Gastrocnemius medialis (tissue), 4 donors: ENCODE measurements at places on chromosomes 2 and 18. TPM values are rescaled to one million over a fixed set of nuclear protein-coding genes. Genes with fewer than 3 reads are reported as not detected.

Gene STAT1
- 33.4 TPM for total RNA-seq

Gene NLRC4
- total RNA-seq, result 0.20 TPM

Gene TFCP2L1
- 1.2 TPM for total RNA-seq

- H3K4me1 ChIP-seq, result peaks cover 6% of the 10 kb centered on the region
- no peak overlapping the region for H3K4me3 ChIP-seq
- H3K27ac ChIP-seq, result no peak overlapping the region
- no peaks in the 10 kb centered on the region for H3K36me3 ChIP-seq
- no peak for DNase-seq
Observed at GRCh38 chr2:111640480-111640879, 243.5 kb downstream of the ANAPC1 start.

DNA sequence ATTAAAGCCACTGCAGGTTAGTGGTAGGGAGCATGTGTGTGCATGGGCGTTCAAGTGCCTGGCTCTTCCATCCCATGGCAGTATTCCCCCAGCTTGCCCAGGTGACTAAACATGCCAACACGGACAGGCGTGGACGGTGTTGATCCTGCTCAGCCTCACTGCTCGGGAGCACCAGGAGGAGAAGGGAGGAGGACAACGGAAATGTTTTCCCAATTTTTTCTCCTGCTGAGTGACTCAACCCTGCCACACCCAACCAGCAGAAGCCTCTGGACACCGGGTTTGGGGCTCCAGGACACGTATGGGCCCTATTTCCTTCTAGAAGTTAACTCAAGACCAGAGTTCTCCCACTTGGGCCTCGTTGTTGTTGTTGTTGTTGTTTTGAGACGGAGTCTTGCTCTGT lies 139.1 kb downstream of the CYP26B1 start:
- H3K4me1 ChIP-seq, result no peaks in the 10 kb centered on the region
- H3K4me3 ChIP-seq, result no peak overlapping the region
- H3K36me3 ChIP-seq, result no peaks in the 10 kb centered on the region
- H3K27me3 ChIP-seq, result no peaks in the 10 kb centered on the region
- no peak for DNase-seq
- no peak overlapping the region for H3K27ac ChIP-seq

- no peak overlapping the region for H3K4me3 ChIP-seq
- no peaks in the 10 kb centered on the region for H3K4me1 ChIP-seq
Observed at GRCh38 chr2:199273042-199273511, 184.7 kb downstream of the SATB2 start.

DNA sequence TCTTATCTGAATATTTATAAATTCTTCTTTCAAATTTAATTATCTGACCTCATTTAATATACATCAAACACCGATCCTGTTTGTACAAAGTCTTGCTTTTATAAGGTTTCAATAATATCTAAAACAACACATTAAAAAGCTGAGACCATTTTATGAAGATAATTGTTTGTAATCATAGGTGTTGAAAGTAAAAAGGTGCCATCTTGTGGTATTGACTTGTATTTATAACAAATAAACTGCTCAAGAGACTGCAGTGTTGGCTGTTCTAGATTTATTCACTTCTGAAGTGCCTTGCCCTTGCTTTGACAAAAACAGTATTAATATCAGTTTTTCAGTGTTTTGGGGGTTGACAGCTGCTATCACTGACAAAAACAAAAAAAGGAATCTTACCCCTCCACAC lies 286.8 kb upstream of the HNMT start:
- no peaks in the 10 kb centered on the region for H3K27me3 ChIP-seq
- no peak for DNase-seq
- H3K4me3 ChIP-seq, result no peak overlapping the region
- no peaks in the 10 kb centered on the region for H3K36me3 ChIP-seq
- no peak overlapping the region for H3K27ac ChIP-seq
- H3K4me1 ChIP-seq, result no peaks in the 10 kb centered on the region

DNA sequence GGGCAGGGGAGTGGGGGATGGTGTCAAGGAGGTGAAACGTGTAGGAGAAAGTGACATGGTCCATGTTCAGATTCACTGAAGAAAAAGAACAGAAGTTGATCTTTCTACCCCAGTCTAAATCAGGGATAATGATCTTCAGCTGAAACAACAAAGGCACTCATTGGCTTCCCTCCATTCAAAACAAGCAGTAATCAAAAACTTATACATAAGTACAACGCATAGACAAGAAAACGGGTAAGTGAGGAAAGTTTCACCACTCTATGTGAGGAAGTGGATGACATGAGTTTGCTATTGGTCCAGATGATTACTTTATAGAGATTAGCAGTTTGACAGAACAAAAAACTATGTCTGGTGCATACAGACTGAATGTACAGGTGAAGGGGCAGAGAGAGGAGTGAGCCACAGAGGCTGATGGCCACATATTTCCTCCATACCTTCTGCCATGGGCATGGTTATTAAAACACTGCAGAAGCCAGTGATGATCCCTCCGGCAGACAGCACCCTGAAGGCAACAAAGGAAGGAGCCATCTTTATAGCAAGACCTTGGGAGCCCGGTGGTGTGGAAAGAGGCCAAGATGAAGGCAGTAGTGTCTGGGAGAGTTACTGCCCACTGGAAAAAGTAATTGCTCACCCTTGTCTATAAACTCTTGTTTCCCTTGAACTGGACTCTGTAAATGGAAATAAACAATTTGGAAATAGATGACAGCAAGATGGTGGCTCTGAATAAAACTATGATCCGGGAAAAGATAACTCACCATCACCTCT lies 57.7 kb downstream of the SLC25A12 start:
- H3K4me1 ChIP-seq, result peaks cover 10% of the 10 kb centered on the region
- H3K27me3 ChIP-seq, result no peaks in the 10 kb centered on the region

DNA sequence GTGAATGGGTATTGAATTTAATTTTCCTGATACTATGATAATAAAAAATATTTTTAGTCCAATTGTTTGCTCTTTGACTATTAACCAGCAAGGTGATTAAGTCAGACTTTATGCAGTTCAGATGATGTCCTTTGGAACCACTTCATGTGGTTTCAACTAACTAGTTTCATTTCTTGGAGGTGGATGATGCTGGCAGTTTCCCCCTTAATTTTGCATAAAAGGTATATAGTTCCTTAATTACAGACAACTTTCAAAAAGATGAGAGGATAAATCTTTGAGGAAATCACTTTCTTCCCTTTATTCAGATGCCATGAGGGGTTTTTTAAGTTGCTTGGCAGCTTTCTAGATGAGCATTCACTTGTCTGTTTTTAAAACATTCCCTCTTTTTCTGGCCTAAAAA lies 223.1 kb downstream of the PHLPP1 start:
- H3K27ac ChIP-seq, result peak overlapping the region; percentile 55
- no peak for DNase-seq
- no peaks in the 10 kb centered on the region for H3K27me3 ChIP-seq
- no peak overlapping the region for H3K4me3 ChIP-seq
- peaks cover 14% of the 10 kb centered on the region for H3K4me1 ChIP-seq
- no peaks in the 10 kb centered on the region for H3K36me3 ChIP-seq

GRCh38 chr18:10304853-10305252 lies 149.6 kb upstream of the APCDD1 start:
- no peaks in the 10 kb centered on the region for H3K36me3 ChIP-seq
- no peak overlapping the region for H3K4me3 ChIP-seq
- peak; percentile 60 for DNase-seq

- H3K4me3 ChIP-seq, result no peak overlapping the region
- no peak for DNase-seq
- no peak overlapping the region for H3K27ac ChIP-seq
- no peaks in the 10 kb centered on the region for H3K4me1 ChIP-seq
- no peaks in the 10 kb centered on the region for H3K27me3 ChIP-seq
Observed at GRCh38 chr18:6362559-6363129, 52.1 kb downstream of the L3MBTL4 start.

DNA sequence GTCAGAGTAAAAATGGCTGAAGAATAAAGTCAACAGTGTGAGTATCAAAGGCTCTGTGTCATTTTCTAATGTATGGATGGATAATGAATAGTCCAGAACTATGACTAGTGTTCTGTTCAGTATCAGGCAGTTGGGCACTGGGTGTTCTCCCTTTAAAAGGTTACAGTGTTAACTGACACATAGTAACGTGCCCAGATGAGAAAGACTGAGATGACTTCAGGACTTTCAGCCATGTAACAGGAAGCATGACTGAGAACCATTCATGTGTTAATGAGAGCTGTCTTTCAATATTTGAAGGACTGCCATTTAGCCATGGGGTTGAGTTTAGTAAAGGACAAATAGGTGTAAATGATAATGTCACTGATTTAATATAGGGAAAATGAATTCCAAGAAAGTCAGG lies 187.1 kb downstream of the GULP1 start:
- no peaks in the 10 kb centered on the region for H3K36me3 ChIP-seq
- DNase-seq, result no peak
- no peak overlapping the region for H3K4me3 ChIP-seq
- no peaks in the 10 kb centered on the region for H3K4me1 ChIP-seq

- H3K4me3 ChIP-seq, result no peak overlapping the region
- no peak for DNase-seq
- no peaks in the 10 kb centered on the region for H3K27me3 ChIP-seq
- H3K27ac ChIP-seq, result no peak overlapping the region
- no peaks in the 10 kb centered on the region for H3K4me1 ChIP-seq
- H3K36me3 ChIP-seq, result no peaks in the 10 kb centered on the region
Observed at GRCh38 chr18:77495982-77496690, 246.5 kb downstream of the GALR1 start.

- H3K36me3 ChIP-seq, result no peaks in the 10 kb centered on the region
- no peak overlapping the region for H3K4me3 ChIP-seq
- no peaks in the 10 kb centered on the region for H3K4me1 ChIP-seq
- H3K27me3 ChIP-seq, result no peaks in the 10 kb centered on the region
- no peak for DNase-seq
Observed at GRCh38 chr2:151325581-151326095, 31.8 kb upstream of the TNFAIP6 start.

- no peaks in the 10 kb centered on the region for H3K4me1 ChIP-seq
- H3K4me3 ChIP-seq, result no peak overlapping the region
- no peaks in the 10 kb centered on the region for H3K27me3 ChIP-seq
- no peaks in the 10 kb centered on the region for H3K36me3 ChIP-seq
Observed at GRCh38 chr2:155633887-155634570, 698.5 kb downstream of the NR4A2 start.

GRCh38 chr2:5528706-5529105 lies 163.5 kb upstream of the SOX11 start:
- H3K4me1 ChIP-seq, result no peaks in the 10 kb centered on the region
- H3K27ac ChIP-seq, result no peak overlapping the region
- no peaks in the 10 kb centered on the region for H3K36me3 ChIP-seq
- DNase-seq, result no peak
- no peak overlapping the region for H3K4me3 ChIP-seq

DNA sequence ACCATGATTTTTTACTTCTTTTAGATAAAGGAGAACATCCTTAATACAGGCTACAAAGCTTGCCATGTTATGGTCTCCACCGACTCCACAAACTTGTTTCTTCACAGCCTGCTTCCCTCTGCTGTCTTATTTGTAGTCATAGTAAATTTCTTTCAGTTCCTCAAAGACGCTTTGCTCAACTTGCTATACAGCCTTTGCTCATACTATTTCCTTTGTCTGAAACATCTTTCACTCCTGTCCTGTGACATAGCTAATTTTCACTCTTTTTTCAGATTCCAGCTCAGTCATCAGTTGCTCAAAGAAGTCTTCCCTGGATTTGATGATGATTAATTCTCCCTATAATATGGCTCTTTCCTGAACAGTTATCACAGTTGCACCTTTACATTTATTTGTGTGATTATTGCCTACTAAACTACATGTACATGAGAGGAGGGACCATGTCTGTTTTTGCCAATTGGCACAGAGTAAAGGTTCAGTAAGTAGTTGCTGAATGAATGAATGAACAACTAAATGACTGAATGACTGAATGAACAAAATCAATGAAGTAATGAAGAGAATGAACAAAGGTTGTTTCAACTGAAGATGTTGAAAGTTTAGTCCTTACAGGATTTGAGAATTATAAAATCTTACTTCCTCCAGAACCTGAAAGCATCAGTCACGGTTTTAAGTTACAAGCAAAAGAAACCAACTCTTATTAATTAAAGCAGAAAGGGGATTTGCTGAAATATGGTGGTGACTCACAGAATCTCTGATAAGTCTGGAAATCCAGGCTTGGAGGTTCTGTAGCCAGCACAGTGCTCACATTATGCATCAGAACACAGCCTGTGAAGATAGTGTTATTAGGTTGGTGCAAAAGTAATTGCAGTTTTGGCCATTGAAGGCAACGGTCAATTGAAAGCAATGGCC lies 186.4 kb upstream of the FAM98A start:
- no peaks in the 10 kb centered on the region for H3K36me3 ChIP-seq
- H3K27ac ChIP-seq, result no peak overlapping the region

DNA sequence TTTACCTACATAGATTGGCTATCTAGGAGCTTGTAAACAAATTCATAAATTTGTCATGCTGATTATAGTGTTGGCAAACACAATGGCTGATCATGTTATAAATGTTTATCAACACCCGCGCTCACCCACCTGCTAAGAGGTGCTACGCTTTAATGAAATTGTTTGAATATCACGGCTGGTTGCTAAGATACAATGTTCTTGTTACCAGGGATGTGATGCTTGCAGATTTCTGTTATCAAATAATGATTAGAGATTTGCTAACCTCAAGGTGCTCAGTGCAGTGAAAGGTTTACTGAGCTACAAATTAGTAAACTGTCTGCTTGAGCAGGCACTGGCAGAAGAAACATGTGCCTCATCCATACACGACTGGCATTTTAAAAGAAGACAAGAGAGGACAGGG lies 160.0 kb upstream of the ZEB2 start:
- DNase-seq, result no peak
- no peaks in the 10 kb centered on the region for H3K27me3 ChIP-seq
- H3K36me3 ChIP-seq, result no peaks in the 10 kb centered on the region
- H3K4me1 ChIP-seq, result no peaks in the 10 kb centered on the region
- no peak overlapping the region for H3K27ac ChIP-seq
- no peak overlapping the region for H3K4me3 ChIP-seq

DNA sequence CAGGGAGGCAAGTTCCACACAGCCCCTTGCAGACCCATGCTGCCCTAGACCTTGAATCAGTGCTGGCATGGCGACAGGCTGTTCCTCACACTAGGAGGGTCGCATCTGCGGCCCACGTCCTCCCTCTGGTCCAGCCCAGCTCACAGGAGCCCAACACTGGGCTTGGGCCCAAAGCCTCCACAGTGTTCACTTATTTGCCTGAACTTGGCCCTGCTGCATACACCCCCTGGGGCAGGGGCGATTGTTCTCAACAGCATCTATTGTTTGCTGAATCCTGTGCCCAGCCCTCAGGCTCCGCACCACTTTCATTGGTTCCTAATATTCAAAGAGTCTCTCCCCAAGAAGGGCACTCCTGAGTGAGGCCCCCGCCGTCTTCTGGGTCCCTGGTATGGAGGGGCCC lies 90.7 kb downstream of the ZBTB7C start:
- no peaks in the 10 kb centered on the region for H3K36me3 ChIP-seq
- H3K4me3 ChIP-seq, result no peak overlapping the region
- H3K27me3 ChIP-seq, result no peaks in the 10 kb centered on the region
- H3K27ac ChIP-seq, result no peak overlapping the region
